T-helper 1 cell (primary cell): ENCODE measurements at places on chromosomes 7 and 10.

DNA sequence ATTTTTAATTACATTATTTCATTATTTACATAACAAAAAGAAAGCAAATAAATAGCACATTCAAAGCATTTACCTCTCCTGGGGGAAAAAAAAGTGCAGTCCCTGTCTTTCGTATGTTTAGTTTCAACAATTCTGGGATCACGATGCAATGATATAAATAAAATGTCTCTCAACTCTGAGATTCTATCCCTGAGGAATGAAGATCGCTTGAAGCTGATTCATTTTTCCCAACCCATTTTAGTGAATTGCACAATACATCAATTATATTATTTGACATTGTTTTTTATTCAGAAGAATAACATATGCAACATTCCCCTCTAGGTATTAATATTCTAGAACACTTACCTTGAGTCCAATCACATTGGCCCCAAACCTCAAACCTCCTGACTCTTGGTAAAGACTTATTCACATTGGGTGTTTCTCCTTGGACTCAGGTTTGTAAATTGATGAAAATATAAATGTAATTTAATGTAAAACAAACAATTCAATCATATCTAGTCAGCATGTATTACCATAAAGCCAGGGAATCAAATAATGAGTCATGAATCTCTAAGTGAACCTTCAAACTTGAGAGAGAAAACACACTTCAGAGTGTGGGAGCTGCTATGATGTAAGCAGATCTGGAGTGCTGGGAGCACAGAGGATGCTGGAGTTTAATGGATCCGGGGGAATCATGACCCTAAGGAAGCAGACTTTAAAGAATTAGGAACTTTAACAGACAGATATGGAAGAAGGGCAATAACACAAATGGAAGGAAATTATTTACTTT, 5.3 kb upstream of the SCIN start:
- DNase-seq, result no peak

DNA sequence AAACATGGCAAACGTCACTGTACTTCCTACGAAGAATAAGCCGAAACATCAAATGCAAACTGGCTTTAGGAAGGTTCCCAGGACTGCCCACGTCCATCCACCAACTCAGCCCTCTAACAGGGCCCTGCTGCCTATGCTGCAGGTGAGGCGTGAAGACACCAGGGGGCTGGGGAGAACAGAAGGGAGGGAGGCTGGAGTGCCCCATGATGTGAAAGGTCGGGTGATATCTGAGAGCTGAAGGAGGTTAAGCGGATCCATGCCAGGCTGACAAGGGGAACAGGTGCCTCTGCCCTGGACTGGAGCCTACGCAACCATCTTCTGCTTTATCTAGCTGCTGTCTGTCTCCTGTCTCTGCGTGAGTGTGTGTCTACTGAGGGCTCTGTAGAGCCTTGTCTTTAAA, 40.2 kb upstream of the ATP6V0A4 start:
- DNase-seq, result no peak

GRCh38 chr7:37531225-37531624, 82.6 kb upstream of the ELMO1 start:
- DNase-seq, result no peak

DNA sequence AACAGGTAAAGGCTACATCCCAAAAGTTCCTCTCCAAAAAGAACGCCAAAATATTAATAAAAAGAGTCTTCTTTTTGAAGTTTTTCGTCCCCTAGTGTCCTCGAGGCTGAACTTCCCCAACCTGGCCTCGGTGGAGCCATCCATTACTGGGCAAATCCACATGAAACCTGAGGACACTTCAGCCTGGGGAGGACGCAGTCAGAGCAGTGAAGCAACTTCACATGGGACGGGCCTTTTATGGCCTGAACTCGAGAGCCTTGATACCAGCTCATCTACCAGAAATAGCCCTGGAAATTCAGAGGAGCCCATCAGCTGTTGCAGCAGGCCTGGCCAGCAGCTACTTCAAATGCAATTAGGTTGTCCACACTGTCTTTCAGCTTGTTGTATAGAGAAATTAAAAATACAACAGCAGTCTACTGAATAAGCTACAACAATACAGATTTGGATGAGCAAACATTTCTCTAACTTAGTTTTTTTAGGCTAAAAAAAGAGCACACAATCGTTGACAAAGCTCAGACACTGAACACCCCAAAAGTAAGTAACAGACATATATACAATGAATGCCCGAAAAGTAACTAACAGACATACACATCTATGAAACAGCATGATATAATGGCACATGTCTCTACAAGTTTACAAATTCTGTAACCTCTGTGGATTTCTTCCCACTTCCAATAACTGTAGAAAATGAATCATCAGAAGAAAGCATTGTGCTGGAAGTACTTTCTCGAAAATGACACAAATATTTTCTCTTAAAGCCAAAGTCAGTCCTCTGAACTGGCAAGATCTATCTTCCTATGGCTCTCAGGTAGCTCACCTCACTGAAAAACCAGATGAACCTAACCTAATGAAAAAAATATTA, at the start of gene SVIL:
Gene SVIL (minus strand): TSS at position 208 of the 862 bp plus-strand sequence. CDS start 79,913 bp downstream, outside the sequence.
- DNase-seq, result no peak

DNA sequence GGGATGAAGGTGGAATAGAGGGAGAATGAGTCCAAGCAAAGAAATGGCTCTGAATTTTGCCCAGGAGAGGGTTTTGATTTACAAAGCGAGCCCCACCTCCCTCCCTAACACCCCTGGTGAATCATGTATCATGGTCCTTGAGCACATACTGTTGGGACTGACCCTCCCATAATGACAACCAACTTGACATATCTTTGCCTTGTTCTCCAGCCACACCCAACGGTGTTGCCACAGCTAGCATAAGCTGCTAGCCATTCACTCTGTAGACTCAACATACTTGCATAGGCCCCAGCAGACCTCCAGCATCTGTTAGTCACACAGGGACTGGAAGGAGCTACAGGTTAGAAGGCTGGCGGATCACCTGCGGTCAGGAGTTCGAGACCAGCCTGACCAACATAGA, 538.5 kb downstream of the KCNMA1 start:
- DNase-seq, result no peak

DNA sequence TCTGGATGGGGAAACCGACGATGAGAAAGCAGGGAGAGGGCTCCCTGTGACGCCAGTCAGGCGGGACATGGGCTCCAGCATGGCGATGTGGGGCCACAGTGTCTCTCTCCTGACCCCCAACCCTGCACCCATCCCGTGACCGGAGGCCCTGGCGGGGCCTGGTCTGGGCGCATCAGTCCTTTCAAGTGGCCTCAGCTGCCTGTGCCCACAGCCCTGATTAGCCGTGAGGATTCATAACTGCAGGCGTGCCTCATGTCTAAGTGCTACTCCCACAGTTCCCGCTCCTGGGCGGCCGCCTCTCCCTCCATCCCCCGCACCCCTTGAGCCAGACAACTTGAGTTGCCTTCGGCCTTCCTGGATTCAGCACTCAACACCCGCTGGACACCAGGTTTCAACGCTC, 240.8 kb downstream of the ELFN1 start:
- no peak for DNase-seq

DNA sequence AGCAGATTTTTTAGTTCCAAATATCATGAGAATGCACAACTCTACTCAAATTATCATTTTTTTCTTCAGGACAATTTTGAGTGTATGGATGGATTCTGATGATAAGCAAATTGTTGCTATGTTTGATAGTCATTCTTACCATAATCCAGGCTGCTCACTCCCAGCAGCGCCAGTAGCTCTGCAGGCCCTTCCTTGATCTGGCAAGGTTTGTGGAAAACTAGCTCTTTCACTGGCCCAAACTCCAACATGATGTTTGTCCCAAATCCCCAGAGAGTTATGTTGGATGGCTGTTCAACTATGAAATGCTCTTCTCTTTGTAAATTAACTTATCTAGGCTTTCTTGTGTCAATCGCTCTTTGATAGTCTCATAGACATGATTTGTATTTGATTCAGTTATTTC, 933.7 kb downstream of the DNAJB9 start:
- DNase-seq, result no peak

GRCh38 chr7:23533238-23533604, 1.4 kb upstream of the TRA2A start:
- no peak for DNase-seq

GRCh38 chr10:12512332-12513002, 163.1 kb downstream of the CAMK1D start:
- no peak for DNase-seq

GRCh38 chr10:36725581-36726520, 399.5 kb upstream of the ANKRD30A start:
- DNase-seq, result no peak

DNA sequence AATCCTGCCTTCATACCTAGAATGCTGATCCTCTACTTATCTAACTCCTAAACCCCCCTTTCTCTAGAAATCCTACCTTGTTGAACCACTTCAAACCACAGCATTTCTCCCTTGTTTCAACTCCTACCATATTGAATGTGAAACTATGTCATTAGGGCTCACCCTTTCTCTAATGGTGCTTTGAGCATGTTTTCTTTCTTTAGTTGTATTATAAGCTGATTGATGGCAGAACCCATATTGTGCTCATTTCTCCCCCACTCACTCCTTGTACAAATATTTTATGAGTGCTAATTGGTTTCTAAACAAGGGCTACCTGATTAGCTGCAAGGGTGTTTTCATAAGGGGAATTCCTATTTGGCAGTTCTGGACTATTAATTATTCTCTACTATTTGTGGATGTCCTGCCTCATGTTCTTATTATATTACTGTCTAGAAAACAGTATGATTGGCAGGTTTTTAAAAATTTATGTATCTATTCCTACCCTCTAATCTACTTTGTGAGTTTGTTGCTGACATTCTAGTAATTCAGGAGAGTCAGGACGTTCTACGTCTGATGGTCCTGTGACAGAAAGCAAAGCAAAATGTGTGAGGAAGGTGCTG, 765.8 kb downstream of the KCNMA1 start:
- DNase-seq, result no peak

- DNase-seq, result no peak
These were observed 25.6 kb downstream of the CDNF start for GRCh38 chr10:14812271-14812670.

GRCh38 chr10:117552156-117552631, 9.6 kb downstream of the EMX2 start:
- DNase-seq, result no peak

- DNase-seq, result no peak
These were observed 162.9 kb downstream of the ZNF33B start for GRCh38 chr10:42475168-42476098.

DNA sequence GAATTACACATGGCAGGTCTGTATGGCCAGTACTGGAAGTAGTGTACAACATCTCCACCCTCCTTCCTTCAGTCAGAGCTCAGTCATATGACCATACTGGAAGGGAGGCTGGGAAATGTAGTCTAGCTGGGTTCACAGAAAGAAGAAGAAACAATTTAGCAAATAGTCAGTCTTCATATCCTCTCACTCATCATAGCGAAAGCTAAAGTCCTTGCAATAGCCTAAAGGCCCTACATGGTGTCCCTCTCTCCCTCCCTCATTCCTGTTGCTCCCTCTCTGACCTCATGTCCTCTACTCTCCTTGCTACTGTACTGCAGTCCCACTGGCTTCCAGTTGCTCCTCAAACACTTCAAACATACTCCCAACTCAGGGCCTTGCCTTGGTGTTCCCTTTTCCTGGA, 4.3 kb upstream of the CALU start:
- DNase-seq, result no peak

DNA sequence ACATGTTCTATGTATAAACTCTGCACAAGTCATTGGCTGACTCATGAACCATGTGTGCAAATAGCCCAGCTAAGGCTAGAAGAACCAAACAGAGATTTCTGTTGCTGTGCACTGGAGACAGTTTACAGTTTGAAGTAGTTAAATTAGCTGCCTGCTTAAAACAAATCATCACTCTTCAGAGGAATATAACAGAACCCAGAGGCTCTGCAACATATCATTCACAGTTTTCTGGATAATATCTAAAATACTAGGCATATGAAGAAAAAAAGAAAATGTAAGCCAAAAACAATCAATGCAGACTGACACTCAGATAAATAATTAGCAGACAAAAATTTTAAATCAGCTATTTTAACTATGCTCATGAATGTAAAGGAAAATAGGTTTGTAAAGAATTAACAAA, 23.6 kb upstream of the FAM204A start:
- DNase-seq, result no peak

DNA sequence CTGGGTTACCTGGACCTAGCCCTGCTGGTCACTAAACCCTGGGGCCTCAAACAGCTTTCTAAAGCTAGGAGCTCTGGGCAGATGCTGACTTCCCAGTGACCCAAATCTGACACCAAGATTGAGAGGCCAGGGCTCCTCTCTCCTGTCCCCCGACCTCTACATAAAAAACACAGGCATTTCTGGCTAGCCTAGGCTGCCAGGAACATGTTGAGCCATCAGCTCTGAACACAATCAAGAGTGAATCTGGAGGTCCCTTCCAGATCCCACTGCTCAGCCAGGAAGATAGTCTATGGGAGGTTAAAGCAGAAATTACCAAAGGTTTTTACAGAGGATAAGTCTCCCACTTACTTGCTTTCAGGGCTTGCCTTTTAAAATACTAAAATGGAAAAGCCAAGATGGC, 22.1 kb upstream of the PDE1C start:
- DNase-seq, result no peak

GRCh38 chr10:108771106-108771505, 1152.2 kb downstream of the XPNPEP1 start:
- DNase-seq, result no peak

GRCh38 chr7:4484545-4484944, 197.6 kb upstream of the FOXK1 start:
- no peak for DNase-seq

DNA sequence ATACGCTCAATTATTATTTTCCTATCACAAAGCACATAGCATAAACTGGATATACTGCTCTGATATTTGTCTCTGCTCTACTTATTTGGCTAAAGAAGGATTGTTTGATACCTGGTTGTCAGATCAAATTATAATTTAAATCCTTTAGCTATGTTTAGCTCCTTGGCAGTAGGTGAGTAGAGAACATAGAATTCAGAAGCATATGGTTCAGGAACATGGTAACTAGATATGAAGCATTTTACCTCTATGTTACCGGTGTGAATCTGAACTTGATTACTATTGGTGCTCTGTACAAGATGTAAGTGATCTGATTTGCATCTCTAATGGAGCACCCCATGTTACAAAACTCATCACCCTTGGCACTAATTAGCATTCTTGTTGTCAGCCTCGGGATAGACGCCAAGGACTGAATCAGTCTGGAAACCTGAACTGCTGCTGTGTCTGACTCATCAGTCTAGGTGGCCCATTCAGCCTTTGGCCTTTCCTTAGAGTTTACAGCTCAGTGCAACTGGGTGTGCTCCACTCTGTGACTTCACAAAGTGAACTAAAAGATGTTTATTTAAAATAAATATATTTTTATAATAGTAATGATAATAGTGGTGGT, 12.3 kb upstream of the MYPN start:
- DNase-seq, result no peak
